Choroid plexus epithelial cell (primary cell): ENCODE measurements at places on chromosomes 6 and 20.
A peak's percentile ranks its signal among the peaks of the same experiment; 100 is the strongest.

DNA sequence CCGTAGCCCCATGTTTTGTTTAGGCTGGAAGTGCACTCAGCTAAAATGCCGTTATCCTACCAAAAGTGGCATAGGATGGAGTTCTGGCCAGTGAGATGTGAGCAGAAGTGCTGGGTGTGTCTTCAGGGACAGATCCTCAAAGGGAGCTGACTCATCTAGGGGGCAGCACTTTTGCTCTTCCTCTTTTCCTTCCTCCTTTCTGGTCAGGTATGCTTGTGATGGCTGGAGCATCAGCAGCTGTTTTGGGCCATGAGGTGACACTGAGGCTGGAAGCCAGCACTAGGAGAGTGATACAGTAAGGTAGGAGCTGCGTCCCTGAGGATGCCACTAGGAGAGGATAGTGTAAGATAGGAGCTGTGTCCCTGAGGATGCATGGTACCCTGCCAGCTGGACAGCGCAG is 4.6 kb upstream of the OSBPL2 start:
- no peak for DNase-seq

DNA sequence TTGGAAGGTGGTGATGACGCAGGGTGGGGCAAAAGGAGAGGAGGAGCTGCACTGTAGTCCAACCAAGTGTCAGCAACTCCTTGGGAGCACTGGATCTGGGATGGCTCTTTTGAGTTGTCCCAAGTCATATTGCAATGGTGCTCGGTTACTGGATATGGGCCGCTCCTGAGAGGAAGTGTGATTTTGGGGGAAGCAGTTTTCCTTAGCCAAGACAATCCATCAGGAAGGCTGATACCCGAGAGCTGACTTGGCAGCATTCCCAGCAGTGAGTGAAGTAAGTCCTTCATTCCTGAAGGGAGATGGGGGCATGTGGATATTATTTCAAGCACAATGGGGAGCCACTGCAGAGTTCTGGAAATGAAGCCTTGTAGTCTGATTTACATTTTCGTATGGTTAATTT is 354.1 kb downstream of the RFPL4B start:
- peak; percentile 41 for DNase-seq

- no peak for DNase-seq
Measured at GRCh38 chr6:114588726-114589125, 245.9 kb upstream of the HS3ST5 start.

GRCh38 chr6:167452338-167453081 is 127.6 kb downstream of the TTLL2 start:
- DNase-seq, result no peak

DNA sequence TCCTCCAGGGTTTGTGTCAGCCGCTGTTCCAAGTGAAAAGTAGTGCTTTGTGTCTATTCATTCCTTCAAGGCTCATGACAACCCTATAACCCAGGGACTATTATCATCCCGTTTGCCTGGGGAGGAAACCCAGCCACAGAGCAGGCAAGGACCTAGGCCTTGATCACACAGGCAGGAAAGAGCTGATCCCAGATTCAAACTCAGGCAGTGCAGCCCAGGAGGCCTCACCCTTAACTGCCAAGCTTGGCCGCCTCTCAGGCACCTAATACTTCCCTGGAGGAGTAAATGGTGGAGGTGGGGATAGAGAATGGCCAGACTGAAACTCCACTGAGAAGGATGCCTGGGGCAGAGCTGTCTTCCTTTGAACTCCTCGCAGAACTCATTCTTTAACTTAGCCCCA is 215.1 kb upstream of the QKI start:
- DNase-seq, result no peak

- DNase-seq, result peak; percentile 8
Measured at GRCh38 chr6:167793421-167793820, 33.3 kb upstream of the AFDN start.

DNA sequence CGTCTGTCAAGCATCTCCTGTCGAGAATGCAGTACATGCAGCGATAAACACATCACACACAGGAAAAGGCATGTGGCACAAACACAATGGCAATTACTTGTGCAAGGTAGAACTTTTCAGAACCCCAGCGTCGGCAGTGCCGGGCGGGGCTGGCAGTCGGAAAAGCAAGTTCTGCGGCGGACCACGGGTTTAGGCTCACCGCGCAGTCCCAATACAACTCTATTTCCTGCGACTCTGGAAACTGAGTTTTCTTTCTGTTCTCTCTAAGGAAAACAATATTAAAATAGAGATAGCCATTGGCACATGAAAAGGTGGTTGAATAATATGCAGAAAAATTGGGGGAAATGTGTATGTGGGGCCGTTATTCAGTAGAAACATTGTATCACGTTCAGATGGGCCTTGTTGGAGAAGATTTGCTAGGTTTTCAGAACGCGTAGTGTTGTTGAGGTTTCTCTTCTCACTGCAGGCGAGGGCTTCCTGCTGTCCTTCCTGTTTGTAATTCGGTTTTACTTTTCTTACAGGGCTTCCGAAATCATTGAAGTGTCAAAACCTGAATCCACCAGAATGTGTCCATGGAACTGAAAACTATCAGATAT is 369.5 kb downstream of the THBS2 start:
- no peak for DNase-seq

DNA sequence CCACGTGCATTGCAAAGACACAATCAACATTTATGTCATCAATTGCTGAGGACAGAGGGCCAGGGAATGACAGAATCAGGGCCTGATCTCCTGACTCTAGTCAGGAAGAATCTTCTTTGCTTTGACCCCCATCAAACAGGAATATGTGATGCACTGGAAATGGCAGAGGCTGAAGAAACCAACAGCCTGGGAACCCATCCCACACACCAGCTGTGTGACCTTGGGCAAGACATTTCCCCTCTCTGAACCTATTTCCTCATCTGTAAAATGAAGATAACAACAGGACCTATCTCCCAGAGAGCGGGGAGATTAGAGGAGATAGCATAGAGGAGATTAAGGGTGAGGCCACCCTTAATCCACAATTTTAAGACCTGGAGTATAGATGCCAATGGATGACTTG is 1.5 kb downstream of the HNF4A start:
- no peak for DNase-seq

GRCh38 chr6:132648356-132648755 is 10.6 kb downstream of the TAAR1 start:
- peak; percentile 86 for DNase-seq

DNA sequence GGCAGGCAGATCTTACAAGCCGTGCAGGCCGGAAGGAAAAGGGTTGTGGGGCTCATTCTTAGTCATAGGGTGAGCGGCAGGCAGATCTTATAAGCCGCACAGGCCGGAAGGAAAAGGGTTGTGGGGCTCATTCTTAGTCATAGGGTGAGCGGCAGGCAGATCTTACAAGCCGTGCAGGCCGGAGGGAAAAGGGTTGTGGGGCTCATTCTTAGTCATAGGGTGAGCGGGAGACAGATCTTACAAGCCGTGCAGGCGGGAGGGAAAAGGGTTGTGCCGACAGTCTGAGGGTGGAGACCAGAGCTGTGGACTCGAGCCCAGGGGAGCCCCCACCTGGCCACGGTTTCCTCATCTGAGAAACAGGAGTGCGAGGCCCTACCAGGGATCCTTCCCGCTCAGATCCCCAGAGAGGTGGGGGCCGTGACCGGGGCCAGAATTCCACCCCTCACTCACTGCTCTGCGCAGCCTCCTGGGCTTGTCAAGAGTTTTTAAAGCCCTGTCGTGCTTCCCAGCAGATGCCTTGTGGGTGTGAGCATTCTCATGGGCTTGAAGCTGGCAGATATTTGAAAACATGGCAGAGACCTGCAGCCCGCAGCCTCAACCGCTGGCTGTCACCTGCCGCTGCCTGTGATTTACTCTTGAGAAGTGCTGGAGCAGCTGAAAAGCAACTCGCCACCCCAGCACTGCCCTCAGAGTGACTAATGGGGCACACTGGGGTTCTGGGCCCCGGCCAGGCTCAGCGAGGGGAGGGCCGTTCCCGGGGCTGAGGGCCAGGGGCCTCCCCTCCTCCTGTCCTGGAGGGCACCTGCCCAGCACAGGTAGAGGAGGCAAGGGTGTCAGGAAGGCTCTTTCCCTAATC is 31.9 kb downstream of the NTSR1 start:
- DNase-seq, result peak; percentile 67

- peak; percentile 97 for DNase-seq
Measured at GRCh38 chr6:3913077-3913957, 64.1 kb downstream of the FAM50B start.

GRCh38 chr6:161406646-161407045 is 132.8 kb upstream of the AGPAT4 start:
- peak; percentile 96 for DNase-seq

GRCh38 chr20:6480328-6481200 is 286.9 kb upstream of the BMP2 start:
- DNase-seq, result no peak

DNA sequence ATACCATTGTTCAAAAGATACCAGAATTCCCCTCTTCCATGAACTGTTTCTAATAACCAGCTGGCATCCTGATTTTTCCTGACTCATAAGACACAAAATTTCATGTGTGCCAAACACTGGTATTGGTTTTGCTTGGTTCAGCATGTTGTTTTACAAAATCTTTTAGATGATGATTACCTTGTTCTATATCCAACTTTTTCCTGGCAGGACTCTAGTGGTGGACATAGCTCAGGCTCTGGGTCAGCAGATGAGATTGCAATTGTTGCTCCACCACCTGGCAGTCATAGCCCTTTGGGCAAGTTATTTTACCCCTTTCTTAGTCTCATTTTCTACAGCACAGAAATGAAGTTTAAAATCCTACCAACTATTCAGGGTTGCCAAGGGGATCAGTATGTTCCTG is 6.2 kb downstream of the TRIM38 start:
- DNase-seq, result no peak

DNA sequence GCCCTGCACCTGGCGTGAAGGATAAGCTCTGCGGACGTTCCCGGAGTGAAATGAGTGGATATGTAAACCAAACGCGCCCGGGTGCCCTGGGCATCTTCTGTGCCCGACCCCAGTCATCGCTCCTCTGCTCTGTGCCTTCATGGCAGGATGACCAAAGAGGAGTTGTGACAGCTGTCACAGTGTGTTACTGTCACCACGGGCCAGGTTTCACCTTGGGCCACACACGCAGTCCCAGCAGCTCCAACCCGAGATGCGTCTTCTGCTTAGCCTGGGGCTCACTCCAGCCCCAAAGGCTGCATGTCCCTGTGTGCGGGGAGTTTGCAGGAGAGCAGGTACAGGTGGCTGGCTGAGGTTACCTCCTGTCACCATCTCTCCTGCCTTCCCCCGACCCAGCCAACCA is 311.6 kb downstream of the BMP7 start:
- no peak for DNase-seq

DNA sequence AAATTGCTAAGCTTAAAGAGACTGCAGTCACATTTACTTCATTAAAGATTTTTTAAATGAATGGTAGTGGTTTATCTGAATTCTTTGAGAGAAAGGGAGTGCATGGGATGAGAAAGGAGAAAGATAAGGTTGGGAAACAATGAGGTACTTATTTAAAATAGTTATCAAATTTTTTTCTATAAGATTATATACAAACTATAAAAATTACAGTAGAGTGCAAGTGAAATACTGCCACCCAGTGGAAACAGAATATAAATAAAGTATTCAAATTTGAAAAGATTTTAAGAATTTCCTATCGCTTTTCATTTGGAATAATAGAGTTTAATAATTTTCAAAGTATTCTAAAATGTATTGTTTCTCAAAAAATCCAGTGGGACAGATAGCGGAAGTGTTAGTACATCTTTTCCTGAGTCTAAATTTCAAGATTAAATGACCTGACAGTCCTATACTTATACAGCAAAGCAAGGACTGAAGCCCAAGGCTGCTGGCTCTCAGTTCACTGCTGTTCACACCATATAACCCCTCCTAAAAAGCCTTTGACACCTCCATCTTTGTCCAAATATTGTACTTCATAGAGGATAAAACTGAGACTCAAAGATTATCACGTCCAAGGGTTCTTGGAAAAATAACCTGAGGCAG is 31.1 kb downstream of the EPM2A start:
- DNase-seq, result peak; percentile 44

DNA sequence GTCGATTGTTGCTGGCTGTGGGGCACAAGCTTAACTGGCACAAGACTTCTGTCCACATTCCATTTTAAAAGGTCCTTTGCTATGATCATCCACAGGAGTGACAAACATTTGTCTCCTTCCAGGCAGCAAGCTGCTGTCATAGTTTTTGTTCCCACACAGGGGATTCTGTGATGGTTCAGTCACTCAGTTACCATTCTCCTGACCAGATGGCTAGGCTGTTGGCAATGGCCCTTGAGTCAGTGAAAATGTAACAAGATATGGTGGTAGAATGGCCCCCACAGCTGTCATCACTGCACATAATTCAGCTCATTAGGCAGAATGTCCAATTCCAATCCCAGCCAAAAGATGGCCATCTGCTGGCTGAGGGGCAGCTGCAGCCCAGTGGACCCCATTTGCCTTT is 13.7 kb downstream of the BPIFA1 start:
- DNase-seq, result no peak

- no peak for DNase-seq
Measured at GRCh38 chr6:135115411-135115810, 60.8 kb upstream of the HBS1L start.

DNA sequence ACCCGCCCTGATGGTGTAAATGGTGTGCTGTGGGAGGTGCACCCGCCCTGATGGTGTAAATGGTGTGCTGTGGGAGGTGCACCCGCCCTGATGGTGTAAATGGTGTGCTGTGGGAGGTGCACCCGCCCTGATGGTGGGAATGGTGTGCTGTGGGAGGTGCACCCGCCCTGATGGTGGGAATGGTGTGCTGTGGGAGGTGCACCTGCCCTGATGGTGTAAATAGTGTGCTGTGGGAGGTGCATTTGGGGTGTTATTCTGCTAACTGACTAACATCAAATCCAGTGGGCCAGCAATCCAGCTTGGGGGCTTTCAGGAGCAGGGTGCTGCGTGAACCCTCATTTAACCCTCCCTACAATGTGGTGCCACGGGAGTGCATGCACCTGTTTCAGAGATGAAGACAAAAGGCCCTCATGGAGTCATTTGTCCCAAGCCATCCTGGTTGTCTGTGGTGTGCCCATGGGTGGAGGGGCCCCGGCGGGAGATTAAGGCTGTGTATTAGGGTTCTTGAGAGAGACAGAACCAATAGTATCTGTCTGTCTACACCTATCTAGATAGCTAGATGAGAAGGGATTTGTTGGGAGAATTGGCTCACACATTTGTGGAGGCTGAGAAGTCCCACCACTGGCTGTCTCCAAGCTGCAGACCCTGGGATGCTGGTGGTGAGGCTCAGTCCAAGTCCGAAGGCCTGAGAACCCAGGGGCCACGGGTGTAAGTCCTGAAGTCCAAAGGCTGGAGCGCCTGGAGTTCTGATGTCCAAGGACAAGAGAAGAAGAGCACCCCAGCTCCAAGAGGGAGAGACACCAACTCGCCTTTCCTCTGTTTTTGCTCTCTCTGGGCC is 39.2 kb downstream of the TMEM242 start:
- no peak for DNase-seq

DNA sequence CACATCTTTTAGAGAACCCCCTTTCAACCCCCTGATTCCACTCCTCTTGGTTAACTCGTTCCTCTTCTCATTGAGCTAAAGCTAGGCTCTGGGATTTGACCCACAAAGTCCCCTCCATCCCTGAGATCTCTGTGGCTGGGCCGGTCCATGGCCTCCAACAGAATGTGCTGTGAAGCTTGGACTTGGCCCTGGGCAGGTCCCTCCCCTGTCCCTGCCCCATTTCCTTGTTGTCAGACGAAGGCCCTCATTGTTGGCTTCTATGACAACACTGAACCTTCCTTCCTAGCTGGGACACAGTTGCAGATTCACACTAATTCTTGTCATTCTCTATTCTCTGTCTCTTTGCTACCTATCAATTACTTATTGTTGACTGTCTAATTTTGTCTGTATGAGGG is 156.1 kb downstream of the SYCP2 start:
- DNase-seq, result no peak

GRCh38 chr6:118971682-118972081 is 36.7 kb upstream of the MCM9 start:
- no peak for DNase-seq

GRCh38 chr6:37838219-37838921 is 18.8 kb downstream of the ZFAND3 start:
- peak; percentile 64 for DNase-seq
